ENCODE measurements at places on chromosomes 6 and 20.

- no peak for DNase-seq
Observed at GRCh38 chr6:81561731-81562130, 190.8 kb downstream of the TENT5A start.

- DNase-seq = no peak
Observed at GRCh38 chr20:61352346-61353260, 100.5 kb downstream of the CDH4 start.

GRCh38 chr6:57209030-57209429 lies 13.1 kb downstream of the RAB23 start:
- DNase-seq = no peak

DNA sequence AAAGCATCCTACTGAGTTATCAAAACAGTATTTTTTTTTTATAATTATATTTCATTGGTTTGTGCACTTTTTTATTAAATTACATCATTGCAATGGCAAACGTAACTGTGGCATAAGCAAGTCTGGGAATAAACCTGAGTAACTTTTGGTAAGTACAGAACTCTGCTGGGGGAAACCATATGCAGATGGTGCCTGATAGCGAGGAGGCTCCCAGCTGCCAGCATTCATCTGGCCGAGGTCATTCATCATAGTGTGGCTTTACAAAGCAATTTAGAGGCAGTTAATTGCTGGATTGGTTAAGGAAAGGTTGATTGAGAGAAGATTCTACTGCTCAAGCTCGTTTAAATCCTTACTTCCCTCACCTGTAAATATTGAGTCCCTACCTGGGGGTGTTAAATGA lies 52.6 kb downstream of the HECA start:
- no peak for DNase-seq

DNA sequence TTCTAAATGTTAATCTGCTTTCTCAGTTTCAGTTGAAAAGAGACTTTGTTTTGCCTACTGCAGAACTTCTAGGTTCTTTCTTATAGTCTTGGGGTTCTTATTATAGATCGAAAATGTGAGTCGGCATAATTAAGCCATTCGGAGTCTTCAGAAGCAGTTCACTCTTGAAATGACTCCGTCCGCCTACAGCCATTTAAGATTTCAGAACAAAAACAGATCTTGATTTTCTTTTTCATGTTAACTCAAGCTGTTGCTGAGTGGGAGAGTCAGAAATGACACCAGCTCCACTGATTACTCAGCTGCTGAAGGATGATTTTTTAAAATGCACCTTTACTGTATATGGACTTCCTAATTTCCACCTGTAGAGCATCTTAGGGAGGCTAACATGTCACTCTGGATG lies 15.9 kb downstream of the PRDM1 start:
- no peak for DNase-seq

GRCh38 chr6:96505363-96505762 lies 16.2 kb upstream of the UFL1 start:
- no peak for DNase-seq

GRCh38 chr6:156102129-156102528 lies 646.5 kb upstream of the NOX3 start:
- peak; percentile 23 for DNase-seq

All from NAMALWA (cell line).